ENCODE measurements at places on chromosomes 2 and 18.

DNA sequence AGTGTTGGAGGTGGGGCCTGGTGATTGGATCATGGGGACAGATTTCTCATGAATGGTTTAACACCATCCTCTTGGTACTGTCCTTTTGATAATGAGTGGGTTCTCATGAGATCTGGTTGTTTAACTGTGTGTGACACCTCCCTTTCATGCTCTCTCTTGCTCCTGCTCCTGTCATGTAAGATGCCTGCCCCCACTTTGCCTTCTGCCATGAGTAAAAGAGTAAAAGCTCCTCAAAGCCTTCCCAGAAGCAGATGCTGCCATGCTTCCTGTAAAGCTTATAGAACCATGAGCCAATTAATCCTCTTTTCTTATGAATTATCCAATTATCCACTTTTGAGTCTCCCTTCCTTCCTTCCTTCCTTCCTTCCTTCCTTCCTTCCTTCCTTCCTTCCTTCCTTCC is 317.7 kb downstream of the RDH14 start:
- DNase-seq: no peak

DNA sequence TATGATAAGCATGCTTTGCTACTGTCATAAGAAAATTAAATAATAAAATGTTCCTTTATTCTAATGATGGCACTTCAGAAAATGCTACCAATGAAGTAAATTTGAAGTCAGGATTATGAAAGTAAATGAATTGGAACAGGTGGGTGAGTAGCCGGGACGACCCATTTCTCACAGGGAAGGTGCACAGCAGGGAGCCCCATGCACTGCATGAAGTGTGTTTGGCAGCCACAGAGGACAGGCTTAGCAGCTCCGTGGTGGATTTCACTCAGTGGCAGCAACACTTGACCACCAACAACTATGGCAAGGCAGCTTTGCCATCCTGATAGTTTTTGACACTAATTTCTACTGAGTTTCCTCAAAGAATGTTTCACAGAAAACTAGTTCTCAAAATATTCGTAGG is 146.3 kb downstream of the ATL2 start:
- DNase-seq: no peak

GRCh38 chr2:134337631-134338030 is 83.8 kb downstream of the MGAT5 start:
- no peak for DNase-seq

- no peak for DNase-seq
Observed at GRCh38 chr18:44033144-44033701, 647.5 kb upstream of the SETBP1 start.

GRCh38 chr2:127107622-127107999 is 657 bp upstream of the BIN1 start:
- no peak for DNase-seq

DNA sequence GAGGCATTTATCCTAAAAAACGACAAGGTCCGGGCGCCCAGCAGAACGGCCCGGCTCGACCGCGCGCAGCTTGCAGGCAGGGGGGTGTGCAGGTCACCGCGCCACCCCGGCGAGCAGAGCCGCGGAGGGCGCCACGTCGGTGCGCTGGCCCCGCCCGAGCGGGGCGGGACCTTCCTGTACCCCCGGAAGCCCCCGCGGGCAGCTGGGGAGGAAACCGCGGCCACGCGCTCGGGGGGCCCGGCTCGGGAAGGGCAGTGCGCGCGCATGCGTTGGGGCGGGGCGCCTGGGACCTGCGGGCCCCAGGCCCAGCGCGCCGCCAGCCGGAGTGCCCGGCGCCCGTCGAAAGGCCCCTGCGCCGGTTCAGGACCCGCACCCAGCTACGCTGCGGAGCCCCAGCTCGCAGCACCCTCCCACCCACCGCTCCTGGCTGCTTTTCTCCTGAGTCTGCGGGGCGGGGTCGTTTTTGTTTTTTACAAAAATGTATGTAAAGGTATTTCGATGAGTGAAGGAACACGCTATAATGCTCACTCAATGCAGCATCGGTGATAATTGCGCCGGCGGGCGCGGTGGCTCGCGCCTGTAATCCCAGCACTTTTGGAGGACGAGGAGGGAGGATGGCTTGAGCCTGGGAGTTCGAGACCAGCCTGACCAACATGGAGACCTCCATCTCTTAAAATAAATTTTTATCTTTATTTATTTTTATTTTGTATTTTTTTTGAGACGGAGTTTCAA is 47.7 kb upstream of the POMC start:
- DNase-seq: no peak

GRCh38 chr2:10414591-10414990 is 33.5 kb downstream of the ODC1 start:
- peak; percentile 89 for DNase-seq

GRCh38 chr2:48725696-48726494 is 29.6 kb downstream of the LHCGR start:
- DNase-seq: no peak

- DNase-seq: no peak
Observed at GRCh38 chr18:45556222-45556621, 59.1 kb upstream of the SLC14A2 start.

- no peak for DNase-seq
Observed at GRCh38 chr2:138919120-138919747, 139.0 kb upstream of the NXPH2 start.

DNA sequence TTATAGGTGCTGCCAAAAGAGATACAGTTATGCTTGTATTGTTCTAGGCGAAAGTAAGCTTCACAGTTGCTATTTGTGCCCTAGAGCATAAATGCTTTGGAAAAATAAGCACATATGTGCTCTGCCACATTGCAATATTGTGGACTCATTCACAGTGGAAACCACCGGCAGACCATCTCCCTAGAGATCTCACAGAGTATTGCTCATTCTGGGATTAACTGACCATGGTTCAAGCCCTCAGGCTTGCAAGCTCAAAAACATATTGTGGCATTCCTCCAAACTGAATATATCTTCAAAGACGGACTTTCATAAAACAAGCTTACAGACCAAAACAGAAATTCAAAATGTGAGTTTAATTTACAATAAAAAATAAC is 158.2 kb upstream of the CCDC150 start:
- no peak for DNase-seq

- no peak for DNase-seq
Observed at GRCh38 chr2:8456151-8457091, 225.4 kb upstream of the ID2 start.

DNA sequence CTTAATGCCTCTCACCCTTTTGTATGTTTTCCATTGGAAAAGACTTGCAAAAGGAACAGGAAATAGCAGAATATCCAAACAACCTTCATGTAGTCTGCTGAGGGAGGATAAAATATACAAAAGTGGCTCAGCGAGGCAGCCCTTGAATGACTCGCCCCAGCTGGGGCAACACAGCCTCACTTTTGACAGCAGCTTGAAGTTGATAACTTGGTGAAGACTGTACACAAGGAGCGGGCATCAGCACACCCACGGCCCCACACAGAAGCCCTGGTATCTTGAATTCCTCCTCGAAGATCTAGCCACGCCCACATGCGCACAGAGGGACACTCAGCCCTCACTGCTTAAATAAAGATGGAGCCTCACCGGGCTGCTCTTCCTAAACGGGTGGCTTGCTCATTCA is 161.0 kb downstream of the IRS1 start:
- DNase-seq: no peak

GRCh38 chr18:50107468-50107977 is 87.4 kb downstream of the MYO5B start:
- no peak for DNase-seq

DNA sequence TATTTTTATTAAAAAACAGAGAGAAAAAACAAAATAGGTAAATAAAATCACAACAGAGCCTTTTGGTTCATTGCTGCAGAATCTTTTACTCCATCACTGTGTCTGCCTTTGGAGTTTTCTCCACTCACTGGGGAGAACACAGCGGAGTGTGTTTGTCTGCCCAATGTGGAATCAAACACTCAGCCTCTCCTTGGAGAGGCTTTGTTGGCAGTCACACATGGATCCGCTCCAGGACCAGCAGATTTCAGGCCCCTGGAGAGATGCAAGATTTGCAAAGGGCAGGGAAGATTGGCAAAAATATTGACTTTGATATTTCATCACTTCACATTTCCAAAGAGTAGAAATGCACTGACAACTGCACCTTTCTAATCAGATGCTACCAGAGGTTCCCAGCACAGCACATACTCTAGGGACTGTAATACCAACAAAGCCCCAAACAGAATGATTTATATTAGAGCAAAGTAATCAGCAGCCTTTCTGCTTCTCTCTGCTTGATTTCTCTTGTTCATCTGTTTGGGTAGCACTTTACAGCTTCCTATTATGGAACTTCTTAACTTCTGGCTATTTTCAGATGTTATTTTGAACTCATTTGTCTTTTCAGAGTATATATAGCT is 1898.8 kb upstream of the PIK3C3 start:
- DNase-seq: peak; percentile 12

DNA sequence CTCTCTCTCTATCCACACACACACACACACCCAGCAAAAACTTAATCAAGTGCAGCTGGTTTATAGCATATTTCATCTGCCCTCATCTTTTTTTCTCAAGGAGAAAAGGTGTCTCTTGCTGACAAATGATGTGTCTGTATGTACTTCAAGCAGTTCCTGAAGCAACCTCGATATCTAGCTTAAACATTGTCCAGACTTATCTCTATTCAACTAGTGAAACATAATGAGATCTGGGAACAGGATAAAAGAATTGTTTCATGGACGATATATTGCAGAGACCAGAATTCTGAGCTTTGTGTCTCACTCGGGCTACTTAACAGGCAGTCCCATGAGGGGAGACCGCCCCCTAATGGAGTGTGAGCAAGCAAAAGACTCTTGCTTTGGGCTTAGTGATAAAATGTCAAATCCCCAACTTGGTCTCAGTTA is 929.2 kb upstream of the SOX11 start:
- no peak for DNase-seq

GRCh38 chr18:14978962-14979535 is 231.1 kb downstream of the ANKRD30B start:
- DNase-seq: no peak

- no peak for DNase-seq
Observed at GRCh38 chr2:189585226-189585756, 4.7 kb upstream of the SLC40A1 start.

DNA sequence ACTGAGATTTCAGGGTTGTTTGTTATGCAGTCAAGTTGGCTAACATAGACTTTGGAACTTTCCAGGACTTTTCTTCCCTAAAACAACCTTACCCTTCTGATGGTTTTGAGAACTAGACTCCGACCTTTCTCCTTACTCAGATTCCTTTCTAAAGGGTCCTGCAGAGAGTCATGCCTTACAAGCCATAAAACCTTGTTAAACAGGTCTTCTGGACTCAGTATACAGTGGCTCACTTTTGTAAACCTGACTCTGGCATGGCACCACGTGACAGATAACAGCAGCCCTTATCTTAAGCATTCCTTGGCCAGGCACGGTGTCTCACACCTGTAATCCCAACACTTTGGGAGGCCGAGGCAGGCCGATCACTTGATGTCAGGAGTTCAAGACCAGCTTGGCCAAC is 253.2 kb upstream of the RAB6C start:
- no peak for DNase-seq

DNA sequence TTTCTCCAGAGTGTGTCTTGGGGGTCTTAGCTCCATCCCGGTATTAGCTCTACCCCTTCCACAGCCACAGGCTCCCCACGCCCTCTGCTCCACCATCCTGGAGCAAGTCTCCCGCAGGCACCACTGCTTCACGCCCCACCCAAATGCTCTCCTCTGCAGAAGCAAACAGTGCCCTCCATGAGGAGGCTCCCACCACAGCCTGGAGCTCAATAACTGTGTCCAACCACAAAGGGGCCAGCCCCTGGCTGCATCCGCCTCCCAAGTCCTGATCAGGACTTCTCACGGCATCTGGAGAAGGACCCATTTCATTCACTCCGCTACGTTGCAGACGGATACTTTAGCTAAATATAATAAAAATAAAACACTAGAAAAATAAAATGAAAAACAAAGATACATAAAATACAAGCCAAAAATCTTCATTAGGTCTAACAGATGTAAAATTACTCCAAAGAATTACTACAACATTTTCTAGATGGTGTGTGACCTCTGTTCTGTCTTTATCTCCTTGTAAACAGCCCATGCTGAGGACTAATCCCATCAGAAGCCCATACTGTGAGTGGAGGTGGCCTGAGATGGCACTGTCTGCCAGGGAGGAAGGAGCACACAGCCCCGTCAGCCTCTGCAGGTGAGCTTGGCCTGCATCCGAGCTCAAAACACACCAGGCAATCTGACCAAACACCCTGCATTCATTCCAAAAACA is 210.8 kb upstream of the RAB6C start:
- no peak for DNase-seq

DNA sequence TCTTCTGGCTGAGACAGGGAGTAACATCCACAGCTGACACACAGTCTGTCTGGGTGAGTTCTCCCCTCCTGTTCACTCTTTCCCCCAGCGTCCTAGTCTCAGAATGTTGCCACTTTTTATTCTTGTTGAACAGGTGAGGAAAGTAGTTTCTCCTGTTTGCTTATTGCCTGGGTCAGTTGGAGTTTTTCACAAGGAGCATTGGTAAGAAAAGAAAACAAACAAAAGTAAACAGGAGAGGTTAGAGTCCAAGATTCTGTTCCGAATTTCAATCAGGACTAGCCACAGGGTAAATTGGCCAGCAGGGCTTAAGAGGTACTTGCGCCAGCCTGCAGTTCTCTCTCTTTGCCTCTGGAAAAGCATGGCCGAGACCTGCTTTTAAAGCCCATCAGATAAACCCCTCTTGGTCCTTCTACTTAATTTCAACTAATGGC is 255.0 kb upstream of the EPAS1 start:
- no peak for DNase-seq

GRCh38 chr18:676736-677135 is 19.3 kb downstream of the TYMS start:
- DNase-seq: no peak

GRCh38 chr2:208948073-208948472 is 475.8 kb upstream of the MAP2 start:
- DNase-seq: no peak

- DNase-seq: no peak
Observed at GRCh38 chr2:4454907-4455306, 751.5 kb downstream of the DCDC2C start.

DNA sequence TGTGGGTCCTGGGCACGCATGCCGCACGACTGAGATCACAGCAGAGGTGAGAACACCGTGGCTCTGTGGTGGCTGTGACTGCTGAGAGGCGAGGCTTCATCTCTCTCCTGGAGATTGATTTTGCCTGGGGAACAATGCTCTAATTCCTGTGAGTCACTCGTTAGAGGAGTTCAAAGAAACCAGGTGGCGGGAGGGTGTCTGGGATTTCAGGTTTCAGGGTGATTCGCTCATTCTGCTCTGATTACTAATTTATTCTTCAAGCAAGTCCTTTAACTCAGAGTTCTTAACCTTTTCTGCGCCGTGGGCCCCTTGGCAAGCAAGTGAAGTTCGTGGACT is 56.3 kb downstream of the GLI2 start:
- no peak for DNase-seq

DNA sequence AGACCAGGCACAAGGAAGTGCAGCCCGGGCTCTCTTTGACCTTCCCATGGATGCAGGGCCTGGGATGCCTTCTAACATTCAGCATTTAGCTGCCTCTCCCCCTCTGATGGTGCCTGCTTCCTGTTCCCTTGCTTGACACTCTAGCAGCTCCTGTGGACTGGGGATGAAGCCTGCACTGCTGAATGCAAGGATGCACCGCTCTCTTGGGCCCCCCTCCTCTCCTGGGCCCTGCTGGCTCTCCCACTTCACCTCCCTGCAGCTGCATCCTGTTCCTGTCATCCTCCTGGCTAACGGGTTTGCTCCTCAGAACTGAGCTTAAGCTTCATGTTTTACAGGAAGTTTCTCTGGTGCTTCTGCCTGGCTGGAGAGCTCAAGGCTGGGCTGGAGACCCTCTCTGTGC is 254.1 kb downstream of the TSN start:
- no peak for DNase-seq
